ENCODE measurements at places on chromosomes 11 and 22.
A peak's percentile ranks its signal among the peaks of the same experiment; 100 is the strongest.

DNA sequence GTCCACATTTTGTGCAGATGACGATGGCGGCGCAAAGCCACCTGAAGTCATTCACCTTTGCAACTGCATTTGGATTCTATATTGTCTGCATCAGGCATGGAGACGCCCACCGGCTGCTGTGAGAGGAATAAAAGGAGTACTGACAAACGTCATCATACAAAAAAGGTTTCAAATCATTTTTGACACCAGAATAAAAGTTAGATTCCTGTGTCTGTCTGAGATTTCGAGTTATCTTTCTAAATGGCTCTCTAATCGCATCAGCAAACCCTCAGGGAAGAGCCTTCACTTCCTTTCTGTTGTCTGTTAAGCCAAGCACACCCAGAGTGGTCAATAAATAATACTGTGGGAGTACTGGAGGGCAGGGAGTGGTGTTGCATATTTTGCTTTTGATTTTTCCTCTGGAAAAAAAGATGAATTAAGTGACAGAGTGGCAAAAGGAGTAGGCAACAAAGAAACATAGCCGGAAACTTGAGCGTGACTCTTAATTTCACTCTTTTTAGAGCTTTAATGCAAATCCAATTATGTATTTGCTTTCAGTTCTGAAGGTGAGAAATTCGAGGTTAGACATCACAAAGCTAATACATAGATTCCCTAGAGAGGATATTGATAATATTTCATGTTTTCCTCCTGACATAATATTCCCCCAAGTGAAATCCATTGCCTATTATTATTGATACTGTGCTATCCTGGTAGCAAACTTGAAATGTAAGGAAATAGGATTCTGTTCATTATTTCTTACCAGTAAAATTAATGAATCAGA lies 150.8 kb upstream of the MTMR2 start:
- no peak overlapping the region for H3K4me3 ChIP-seq
- no peaks in the 10 kb centered on the region for H3K27me3 ChIP-seq
- no peak overlapping the region for H3K27ac ChIP-seq
- no peak for DNase-seq

GRCh38 chr11:111476956-111477355 lies 35.2 kb downstream of the BTG4 start:
- no peaks in the 10 kb centered on the region for H3K27me3 ChIP-seq
- DNase-seq: no peak

- no peaks in the 10 kb centered on the region for H3K27me3 ChIP-seq
- DNase-seq: no peak
- no peaks in the 10 kb centered on the region for H3K4me1 ChIP-seq
- no peak overlapping the region for H3K27ac ChIP-seq
- H3K36me3 ChIP-seq: no peaks in the 10 kb centered on the region
Observed at GRCh38 chr11:129720994-129721393, 94.7 kb upstream of the TMEM45B start.

DNA sequence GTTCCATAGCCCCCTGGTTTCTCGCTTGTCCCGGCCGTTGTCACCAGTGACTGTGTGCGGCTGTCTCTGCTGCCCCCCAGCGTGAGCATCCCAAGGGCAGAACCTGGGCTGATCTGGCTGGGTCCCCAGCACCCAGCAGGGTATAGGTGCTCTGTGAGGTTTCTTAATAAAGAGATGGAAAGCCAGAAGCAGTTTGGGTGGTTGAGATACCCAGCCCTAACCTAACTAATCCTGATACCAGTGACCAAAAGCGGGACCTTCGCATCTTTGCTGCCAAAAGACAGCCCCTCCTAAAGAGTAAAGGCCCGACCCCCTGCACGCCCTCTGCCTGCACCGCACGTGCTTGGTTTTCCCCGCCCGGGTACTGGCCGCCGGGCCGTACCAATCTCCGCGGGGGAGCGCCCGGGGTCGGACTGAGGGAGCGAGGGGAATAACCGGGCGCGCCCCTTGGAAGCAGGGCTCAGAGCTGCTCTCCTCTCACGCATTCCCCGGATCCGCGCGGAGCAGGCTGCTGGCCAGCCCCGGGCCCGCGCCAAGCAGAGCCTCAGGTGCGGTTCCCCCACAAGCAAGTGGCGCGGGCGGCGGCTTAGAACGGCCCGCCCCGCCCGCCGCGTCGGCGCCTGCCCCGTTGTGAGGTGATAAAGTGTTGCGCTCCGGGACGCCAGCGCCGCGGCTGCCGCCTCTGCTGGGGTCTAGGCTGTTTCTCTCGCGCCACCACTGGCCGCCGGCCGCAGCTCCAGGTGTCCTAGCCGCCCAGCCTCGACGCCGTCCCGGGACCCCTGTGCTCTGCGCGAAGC lies at the start of gene DGAT2:
DGAT2 (plus strand) TSS at position 667 of the 797 bp plus-strand sequence. CDS start 214 bp downstream, outside the sequence.
- H3K27ac ChIP-seq: no peak within 1 kb of the TSS
- peaks cover 5% of the 10 kb centered on the region for H3K27me3 ChIP-seq

DNA sequence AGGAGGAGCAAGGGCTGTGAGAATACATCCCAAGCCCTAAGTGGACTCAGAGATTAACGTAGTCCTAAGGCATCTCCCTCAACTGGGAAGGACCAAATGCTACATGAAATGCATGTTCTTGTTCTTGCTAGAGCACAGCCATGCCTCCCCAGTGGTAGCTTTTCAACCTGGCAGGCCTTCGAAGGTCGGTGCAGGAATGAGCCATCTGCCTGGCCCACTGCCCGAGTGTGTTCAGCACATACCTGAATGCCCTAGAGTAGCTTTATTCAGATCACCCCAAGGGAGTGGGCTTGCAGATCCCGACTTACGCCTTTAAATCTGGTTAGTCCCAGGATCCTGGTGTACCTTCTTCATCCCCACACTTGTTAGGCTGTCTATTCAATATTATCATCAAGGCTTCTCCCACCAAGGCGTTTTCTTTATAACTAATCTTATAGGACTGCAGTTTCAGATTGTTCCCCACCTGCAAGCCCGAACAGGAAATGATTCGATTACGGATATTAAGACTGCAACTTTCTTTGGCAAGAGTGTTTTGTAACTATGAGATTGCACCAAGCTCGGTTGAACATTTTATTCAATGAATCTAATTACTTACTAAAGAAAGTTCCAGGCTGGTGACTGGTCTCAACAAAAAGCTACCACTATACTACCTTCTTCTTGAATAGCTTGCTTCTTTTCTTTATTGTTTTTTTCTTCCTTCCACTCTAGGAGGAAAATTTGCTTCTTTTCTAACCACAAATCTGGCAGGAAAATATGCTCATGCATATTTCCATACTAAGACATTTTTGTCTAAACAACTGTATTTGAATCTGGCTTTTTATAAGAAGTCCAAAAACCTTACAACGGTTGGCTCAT lies 115.6 kb downstream of the SGSM3 start:
- no peak for DNase-seq
- no peaks in the 10 kb centered on the region for H3K27me3 ChIP-seq
- no peaks in the 10 kb centered on the region for H3K36me3 ChIP-seq
- H3K4me3 ChIP-seq: no peak overlapping the region
- no peaks in the 10 kb centered on the region for H3K4me1 ChIP-seq

DNA sequence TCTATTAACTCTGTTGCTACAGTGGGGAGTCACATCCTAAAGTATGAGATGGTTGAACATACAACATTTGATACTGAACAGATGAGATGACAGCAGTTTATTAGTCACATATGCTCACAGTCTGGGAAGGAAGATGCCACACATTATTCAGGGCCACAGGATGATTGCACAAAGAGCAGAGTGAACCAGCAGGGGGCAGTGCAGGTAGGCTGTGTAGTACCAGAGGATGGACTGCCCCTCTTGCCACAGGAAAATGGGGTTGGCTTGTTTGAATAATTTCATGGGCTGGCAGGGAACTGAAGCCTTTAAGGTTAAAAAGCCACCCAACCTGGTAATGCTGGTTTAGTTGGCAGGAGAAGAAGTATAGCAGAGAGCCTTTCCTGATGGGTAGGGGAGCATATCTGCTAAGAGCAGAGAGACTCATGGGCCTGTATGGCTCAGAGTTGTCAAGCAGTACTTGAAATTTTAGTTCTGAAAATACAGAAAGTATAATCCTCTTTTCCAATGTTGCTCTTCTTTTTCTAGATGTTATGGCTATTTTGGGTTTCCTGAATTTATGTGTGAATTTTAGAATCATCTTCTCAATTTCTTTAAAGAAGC lies 180.4 kb upstream of the B3GAT1 start:
- H3K4me1 ChIP-seq: no peaks in the 10 kb centered on the region
- no peak overlapping the region for H3K27ac ChIP-seq
- no peaks in the 10 kb centered on the region for H3K36me3 ChIP-seq
- no peaks in the 10 kb centered on the region for H3K27me3 ChIP-seq
- H3K4me3 ChIP-seq: no peak overlapping the region

DNA sequence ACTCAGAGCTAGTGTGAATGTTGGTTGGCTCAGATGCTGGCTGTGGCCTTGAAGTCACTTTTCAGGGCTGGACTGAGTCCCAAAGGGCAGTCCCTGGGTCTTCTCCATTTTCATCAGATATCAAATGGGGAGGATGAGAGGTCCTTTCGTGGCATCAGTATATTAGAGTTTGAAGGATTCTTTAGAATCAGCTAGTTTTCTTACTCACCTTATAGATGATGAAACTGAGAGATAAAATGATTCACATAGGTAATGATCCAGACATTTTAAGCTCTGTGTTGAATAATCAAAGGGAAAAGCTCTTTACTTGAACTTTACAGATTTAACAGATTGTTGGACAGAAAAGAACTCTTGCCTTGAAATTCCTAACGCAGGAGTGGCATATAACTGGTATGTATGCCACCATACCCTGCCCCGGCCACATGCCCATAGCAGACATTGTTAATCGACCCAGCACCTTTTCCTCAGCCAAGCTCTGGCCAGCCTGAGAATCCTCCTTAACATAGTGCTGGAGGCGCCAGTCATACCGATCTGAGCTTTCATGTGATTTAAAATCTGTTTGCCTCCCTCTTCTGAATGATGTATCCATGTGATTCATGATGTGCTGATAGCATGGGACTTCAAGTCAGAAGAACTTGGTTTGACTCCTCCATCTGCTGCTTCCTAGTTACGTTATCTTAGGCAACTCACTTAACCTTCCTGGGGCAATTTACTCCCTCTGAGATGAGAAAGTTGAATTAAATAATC lies 60.0 kb downstream of the BARX2 start:
- H3K4me3 ChIP-seq: no peak overlapping the region
- H3K27ac ChIP-seq: no peak overlapping the region
- H3K27me3 ChIP-seq: no peaks in the 10 kb centered on the region
- H3K4me1 ChIP-seq: no peaks in the 10 kb centered on the region
- DNase-seq: no peak

DNA sequence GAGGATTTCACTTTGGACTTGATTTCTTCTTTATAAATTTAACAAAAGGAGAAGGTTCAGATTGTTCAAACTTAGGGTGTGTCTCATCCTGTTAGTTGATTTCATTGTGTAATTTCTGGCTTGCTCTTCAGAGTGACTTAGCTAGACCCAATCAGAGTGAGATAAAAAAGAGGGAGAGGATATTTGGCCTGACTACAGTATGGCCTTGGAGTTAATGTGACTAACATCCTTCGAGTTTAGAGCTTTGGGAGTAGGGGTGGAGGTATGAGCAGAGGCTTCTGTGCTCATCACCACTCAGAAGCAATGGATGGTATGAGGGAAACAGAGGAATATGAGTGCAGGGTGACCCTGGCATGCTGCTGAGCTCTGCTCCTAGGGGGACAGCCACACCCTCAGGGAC lies 114.2 kb downstream of the ME3 start:
- no peaks in the 10 kb centered on the region for H3K27me3 ChIP-seq
- no peak for DNase-seq
- H3K27ac ChIP-seq: no peak overlapping the region
- H3K4me1 ChIP-seq: no peaks in the 10 kb centered on the region
- H3K4me3 ChIP-seq: no peak overlapping the region

GRCh38 chr22:32712644-32713355 lies 88.7 kb upstream of the TIMP3 start:
- DNase-seq: no peak
- H3K4me3 ChIP-seq: no peak overlapping the region
- H3K4me1 ChIP-seq: no peaks in the 10 kb centered on the region
- H3K36me3 ChIP-seq: no peaks in the 10 kb centered on the region
- no peaks in the 10 kb centered on the region for H3K27me3 ChIP-seq

- H3K4me3 ChIP-seq: no peak overlapping the region
- no peaks in the 10 kb centered on the region for H3K4me1 ChIP-seq
- H3K27ac ChIP-seq: no peak overlapping the region
- DNase-seq: no peak
- no peaks in the 10 kb centered on the region for H3K27me3 ChIP-seq
- H3K36me3 ChIP-seq: no peaks in the 10 kb centered on the region
Observed at GRCh38 chr22:26464312-26464711, 19.3 kb downstream of the HPS4 start.

DNA sequence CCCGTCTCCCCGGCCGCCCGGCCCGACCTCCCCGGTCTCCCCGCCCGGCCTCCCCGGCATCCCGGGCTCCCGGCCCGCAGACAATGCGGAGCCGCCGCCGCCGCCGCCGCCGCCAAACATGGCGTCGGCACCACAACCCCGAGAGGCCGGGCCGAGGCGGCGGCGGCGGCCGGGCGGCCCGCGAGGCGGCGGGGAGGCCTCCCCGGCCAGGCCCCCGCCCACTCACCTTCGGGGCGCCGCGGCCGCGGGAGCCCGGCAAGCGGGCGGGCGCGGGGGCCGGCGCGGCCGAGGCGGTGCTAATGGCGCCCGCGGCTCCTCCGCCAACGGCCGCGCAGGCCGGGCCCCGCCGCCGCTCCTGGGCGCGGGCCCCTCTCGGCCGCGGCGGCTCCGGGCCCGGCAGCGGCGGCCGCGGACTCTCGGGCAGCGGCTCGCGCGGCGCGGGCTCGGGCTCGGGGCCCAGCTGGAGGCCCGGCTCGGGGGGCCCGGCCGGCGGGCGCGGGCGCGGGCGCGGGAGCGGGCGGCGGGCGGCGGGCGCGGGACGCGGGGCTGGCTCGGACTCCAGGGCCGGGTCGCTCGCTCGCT lies 311 bp downstream of the BRD1 start:
- no peak for DNase-seq
- peak overlapping the region; percentile 85 for H3K4me3 ChIP-seq
- H3K27ac ChIP-seq: peak overlapping the region; percentile 61
- peaks cover 8% of the 10 kb centered on the region for H3K36me3 ChIP-seq

GRCh38 chr11:62578541-62578940 lies 4.8 kb upstream of the EEF1G start:
- DNase-seq: no peak
- peaks cover 18% of the 10 kb centered on the region for H3K4me1 ChIP-seq
- no peaks in the 10 kb centered on the region for H3K27me3 ChIP-seq

All from colonic mucosa (tissue), 4 donors.